Suprapubic skin (tissue), 4 donors: ENCODE measurements at places on chromosomes 5 and 9.

- no peak overlapping the region for H3K4me3 ChIP-seq
- no peaks in the 10 kb centered on the region for H3K4me1 ChIP-seq
Observed at GRCh38 chr5:157366741-157367674, 93.0 kb upstream of the NIPAL4 start.

DNA sequence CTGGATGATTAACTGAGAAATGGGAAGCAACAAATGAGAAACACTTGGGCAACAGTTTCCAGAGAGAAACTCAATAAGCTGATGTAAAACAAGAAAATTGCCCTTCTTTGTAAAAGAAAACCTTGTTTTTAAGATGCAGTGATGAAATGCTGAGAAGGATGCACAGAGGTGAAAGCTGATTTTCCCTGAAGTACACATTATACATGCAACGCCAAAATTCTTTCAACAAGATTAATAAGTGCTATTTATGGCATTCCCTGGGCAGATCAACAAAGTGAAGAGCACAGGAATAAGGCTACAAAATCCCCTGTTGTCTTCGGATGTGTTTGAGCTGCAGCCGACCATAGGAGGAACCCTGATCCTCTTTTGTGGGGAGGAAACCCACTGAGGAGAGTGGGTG, 208.0 kb upstream of the ANKH start:
- no peaks in the 10 kb centered on the region for H3K4me1 ChIP-seq
- no peaks in the 10 kb centered on the region for H3K27me3 ChIP-seq
- H3K36me3 ChIP-seq, result no peaks in the 10 kb centered on the region
- no peak for DNase-seq
- H3K27ac ChIP-seq, result no peak overlapping the region
- H3K4me3 ChIP-seq, result no peak overlapping the region

GRCh38 chr5:38739011-38739704, 106.7 kb upstream of the OSMR start:
- H3K27ac ChIP-seq, result no peak overlapping the region
- H3K4me3 ChIP-seq, result no peak overlapping the region
- no peaks in the 10 kb centered on the region for H3K27me3 ChIP-seq
- no peaks in the 10 kb centered on the region for H3K36me3 ChIP-seq
- no peaks in the 10 kb centered on the region for H3K4me1 ChIP-seq

DNA sequence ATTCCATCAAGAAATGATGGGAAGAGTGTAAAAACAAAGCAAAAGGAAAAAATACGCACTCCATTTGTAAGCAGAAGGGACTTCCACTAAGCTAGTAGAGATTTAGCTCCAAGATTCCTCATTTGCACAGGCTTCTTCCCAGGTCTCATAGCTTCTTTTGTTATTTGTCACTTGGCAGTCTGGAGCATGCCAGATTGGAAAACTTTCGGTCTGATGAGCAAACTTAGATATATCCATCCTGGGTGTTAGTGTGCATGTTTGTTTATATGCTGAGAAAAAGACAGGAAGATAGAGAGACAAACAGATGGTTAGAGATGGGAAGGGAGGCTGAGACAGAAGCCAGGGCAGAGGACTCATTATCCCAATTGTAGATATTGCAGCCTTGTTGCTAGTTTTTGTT, 1644.5 kb upstream of the NUDT12 start:
- H3K36me3 ChIP-seq, result no peaks in the 10 kb centered on the region
- no peaks in the 10 kb centered on the region for H3K27me3 ChIP-seq
- no peaks in the 10 kb centered on the region for H3K4me1 ChIP-seq
- DNase-seq, result no peak
- no peak overlapping the region for H3K27ac ChIP-seq

- no peak for DNase-seq
- H3K36me3 ChIP-seq, result peaks cover 74% of the 10 kb centered on the region
- no peaks in the 10 kb centered on the region for H3K27me3 ChIP-seq
- H3K4me1 ChIP-seq, result no peaks in the 10 kb centered on the region
Observed at GRCh38 chr5:14364096-14364495, 217.5 kb upstream of the OTULINL start.

GRCh38 chr5:83576341-83576740, 104.8 kb downstream of the VCAN start:
- H3K4me3 ChIP-seq, result no peak overlapping the region
- H3K27me3 ChIP-seq, result no peaks in the 10 kb centered on the region
- peaks cover 7% of the 10 kb centered on the region for H3K36me3 ChIP-seq
- H3K27ac ChIP-seq, result no peak overlapping the region
- DNase-seq, result no peak

DNA sequence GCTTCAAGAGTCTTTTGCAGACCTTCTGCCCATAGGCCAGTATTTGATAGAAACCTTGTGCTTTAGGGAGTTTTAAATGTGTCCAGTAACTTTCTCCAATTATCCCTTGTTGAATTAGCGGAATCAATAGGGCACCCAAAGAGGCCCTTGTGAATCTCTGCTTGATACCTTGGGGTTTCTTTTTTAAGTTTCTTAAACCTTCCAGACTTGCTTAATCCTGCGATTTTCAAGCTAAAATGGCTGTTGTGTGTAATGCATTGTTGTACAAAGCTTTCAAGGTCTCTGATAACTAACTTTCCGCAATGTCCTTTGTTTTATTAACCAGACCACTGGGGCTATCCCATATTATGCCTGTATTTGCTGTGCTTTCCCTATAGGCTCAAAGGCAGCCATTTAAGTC, 577.4 kb upstream of the RORB start:
- H3K4me1 ChIP-seq, result no peaks in the 10 kb centered on the region
- H3K27me3 ChIP-seq, result no peaks in the 10 kb centered on the region
- H3K36me3 ChIP-seq, result no peaks in the 10 kb centered on the region

DNA sequence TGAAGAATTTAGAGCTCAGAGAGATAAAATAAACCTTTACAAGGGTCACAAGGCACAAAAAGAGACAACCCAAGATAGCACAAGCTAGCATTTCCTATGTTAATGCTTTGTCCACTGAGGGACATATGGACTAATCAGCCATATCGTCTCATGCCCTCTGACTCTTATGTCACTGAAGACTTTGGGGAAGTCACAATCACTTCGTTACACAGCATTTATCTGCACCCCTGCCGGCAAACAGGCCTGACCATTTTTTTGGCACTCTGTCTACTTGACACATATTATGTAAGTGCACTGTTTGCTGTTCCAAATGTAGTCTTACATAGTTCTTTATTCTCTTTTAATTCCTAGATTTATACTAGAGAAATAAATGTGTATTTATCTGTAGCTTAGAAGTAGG, 13.9 kb upstream of the BNC2 start:
- H3K4me1 ChIP-seq, result no peaks in the 10 kb centered on the region
- no peak overlapping the region for H3K4me3 ChIP-seq
- H3K36me3 ChIP-seq, result no peaks in the 10 kb centered on the region
- DNase-seq, result no peak

DNA sequence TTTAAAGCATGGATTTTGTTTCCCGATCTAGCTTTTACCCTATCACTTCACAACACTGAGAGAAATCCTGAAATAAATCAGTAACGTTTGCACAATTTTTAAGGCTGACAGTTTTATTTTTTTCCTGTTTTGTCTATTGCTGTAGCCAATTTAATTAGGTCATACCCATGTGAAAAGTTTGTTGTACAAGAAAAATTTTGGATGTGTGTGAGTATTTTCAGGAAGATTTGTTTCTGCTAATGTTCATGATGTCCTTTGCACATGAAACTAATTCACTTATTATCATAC, 237.8 kb downstream of the ARRDC3 start:
- peak overlapping the region; percentile 40 for H3K27ac ChIP-seq
- no peak overlapping the region for H3K4me3 ChIP-seq
- no peaks in the 10 kb centered on the region for H3K36me3 ChIP-seq
- H3K4me1 ChIP-seq, result peaks cover 43% of the 10 kb centered on the region
- no peak for DNase-seq

DNA sequence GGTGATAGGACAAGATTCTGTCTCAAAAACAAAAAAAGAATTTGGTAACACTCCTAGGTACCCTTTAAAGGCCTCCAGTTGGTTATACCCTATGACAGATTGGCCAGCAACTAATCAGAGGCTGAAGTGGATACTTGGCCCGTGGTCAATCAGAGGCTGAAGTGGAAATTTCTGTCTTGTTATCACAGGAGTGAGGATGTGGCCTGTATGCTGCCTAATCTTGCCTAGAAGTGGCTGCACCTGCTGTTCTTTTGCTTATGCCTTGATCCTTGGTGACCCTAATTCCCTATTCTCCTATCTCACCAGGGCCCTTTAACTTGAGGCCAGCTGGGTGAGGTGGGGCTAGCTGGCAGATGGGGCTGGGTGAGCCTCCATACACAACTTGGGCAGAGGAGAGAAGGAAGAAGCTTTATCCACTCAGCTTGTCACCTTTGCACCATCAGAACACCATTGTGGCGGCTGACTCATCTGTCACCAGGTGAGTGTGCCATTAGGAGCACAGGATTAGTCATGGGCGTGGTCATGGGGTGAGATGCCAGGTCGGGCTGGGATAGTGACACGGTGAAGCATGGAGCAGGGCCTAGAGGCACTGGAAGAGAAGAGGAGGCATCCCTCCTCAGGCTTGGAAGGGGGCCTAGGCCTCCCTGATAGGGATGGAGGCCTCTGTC, 41.5 kb downstream of the SAR1B start:
- H3K27ac ChIP-seq, result no peak overlapping the region
- H3K36me3 ChIP-seq, result no peaks in the 10 kb centered on the region
- no peak for DNase-seq
- no peaks in the 10 kb centered on the region for H3K27me3 ChIP-seq
- H3K4me3 ChIP-seq, result no peak overlapping the region
- H3K4me1 ChIP-seq, result peaks cover 12% of the 10 kb centered on the region

GRCh38 chr5:150515446-150515845, 7.5 kb downstream of the NDST1 start:
- no peak overlapping the region for H3K4me3 ChIP-seq
- H3K4me1 ChIP-seq, result peaks cover 69% of the 10 kb centered on the region
- no peaks in the 10 kb centered on the region for H3K36me3 ChIP-seq
- no peak for DNase-seq
- no peaks in the 10 kb centered on the region for H3K27me3 ChIP-seq
- H3K27ac ChIP-seq, result peak overlapping the region; percentile 49

- H3K36me3 ChIP-seq, result peaks cover 24% of the 10 kb centered on the region
- no peaks in the 10 kb centered on the region for H3K27me3 ChIP-seq
- H3K27ac ChIP-seq, result no peak overlapping the region
- H3K4me1 ChIP-seq, result no peaks in the 10 kb centered on the region
Observed at GRCh38 chr5:119532637-119533036, 80.3 kb downstream of the HSD17B4 start.

DNA sequence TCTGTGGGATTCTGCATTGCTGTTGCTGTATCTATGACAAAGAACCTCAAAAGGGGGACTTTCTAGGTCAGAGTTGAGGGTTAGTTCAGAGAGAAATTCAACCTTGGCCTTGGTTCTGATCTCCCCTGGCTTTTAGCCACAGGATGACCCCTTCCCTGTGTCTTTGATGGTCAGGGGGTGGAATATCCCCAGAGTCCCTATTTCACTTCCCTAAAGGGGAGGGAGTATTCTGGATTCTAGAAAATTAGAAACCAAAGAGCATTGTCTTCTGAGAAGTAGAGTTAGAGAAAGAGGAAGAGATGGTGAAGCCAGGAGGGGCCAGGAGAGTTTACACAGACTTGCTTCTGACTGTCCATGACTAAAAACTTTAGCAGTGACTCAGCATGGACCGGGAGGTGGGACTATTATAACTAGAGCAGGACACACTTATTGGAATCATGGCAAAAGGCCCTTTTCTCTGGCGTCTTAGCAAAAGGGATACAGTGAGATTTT, 56.2 kb upstream of the LPAR1 start:
- H3K4me3 ChIP-seq, result no peak overlapping the region
- H3K27ac ChIP-seq, result peak overlapping the region; percentile 61
- no peaks in the 10 kb centered on the region for H3K36me3 ChIP-seq
- no peaks in the 10 kb centered on the region for H3K27me3 ChIP-seq
- H3K4me1 ChIP-seq, result peaks cover 7% of the 10 kb centered on the region

GRCh38 chr5:131264451-131265099, 722 bp downstream of the CDC42SE2 start:
- peak overlapping the region; percentile 99 for H3K4me3 ChIP-seq
- DNase-seq, result no peak
- no peaks in the 10 kb centered on the region for H3K27me3 ChIP-seq
- H3K36me3 ChIP-seq, result no peaks in the 10 kb centered on the region
- H3K4me1 ChIP-seq, result peaks cover 58% of the 10 kb centered on the region

DNA sequence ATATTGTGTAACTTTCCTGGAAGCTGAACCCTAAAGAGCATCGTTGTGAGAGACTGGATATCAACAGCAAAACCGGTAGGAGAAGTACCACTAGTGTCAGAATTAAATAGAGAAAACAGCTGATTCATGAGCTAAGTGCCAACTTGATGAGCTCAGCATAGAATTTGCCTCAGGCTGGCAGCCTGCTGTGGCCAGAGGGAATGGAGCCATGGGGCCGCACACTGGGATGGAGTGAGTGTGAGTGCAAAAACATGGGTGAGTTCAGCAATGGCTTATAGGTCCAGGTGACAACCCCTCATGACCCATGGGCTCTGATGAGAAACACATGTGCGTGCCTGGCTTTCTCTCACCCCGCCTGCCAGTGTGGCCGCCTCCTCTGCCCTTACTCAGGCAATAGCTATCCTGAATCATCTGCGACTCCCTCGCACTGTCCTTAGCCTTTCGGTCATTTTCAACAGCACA, 25.4 kb downstream of the ADAMTS16 start:
- no peak overlapping the region for H3K4me3 ChIP-seq
- no peak overlapping the region for H3K27ac ChIP-seq
- H3K36me3 ChIP-seq, result no peaks in the 10 kb centered on the region
- no peak for DNase-seq

GRCh38 chr5:173742432-173742816, 126.0 kb upstream of the BOD1 start:
- H3K27ac ChIP-seq, result no peak overlapping the region
- DNase-seq, result no peak
- no peaks in the 10 kb centered on the region for H3K36me3 ChIP-seq

DNA sequence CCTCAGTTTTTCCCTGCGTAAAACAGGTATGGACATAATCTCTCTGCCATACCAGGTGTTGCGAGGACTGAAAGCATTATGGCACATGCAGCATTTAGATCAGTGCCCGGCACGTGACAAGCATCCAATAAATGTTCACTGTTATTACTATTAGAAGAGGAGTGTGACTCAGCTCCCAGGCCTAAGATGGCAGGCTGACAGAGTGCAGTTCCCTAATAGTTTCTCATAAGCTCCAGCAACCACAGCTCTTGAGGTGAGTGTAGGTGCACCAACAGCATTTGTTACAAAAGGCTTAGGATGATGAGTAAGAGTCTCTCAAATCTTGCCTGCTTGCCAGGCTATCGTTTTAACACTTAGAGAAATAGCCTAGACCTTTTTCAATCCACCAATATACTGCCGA, 28.9 kb upstream of the GLIS3 start:
- no peak overlapping the region for H3K27ac ChIP-seq
- no peak overlapping the region for H3K4me3 ChIP-seq
- no peaks in the 10 kb centered on the region for H3K36me3 ChIP-seq
- no peak for DNase-seq

GRCh38 chr9:130858739-130859705, 24.0 kb downstream of the ABL1 start:
- peak; percentile 72 for DNase-seq
- no peaks in the 10 kb centered on the region for H3K27me3 ChIP-seq
- peak overlapping the region; percentile 63 for H3K27ac ChIP-seq
- peaks cover 44% of the 10 kb centered on the region for H3K4me1 ChIP-seq
- peaks cover 59% of the 10 kb centered on the region for H3K36me3 ChIP-seq

GRCh38 chr5:16740066-16740810, 123.4 kb upstream of the RETREG1 start:
- no peak for DNase-seq
- no peak overlapping the region for H3K27ac ChIP-seq
- no peak overlapping the region for H3K4me3 ChIP-seq
- H3K27me3 ChIP-seq, result no peaks in the 10 kb centered on the region
- H3K4me1 ChIP-seq, result peaks cover 25% of the 10 kb centered on the region
